ENCODE measurements at places on chromosomes 5 and 9. TPM values are rescaled to one million over a fixed set of nuclear protein-coding genes. Genes with fewer than 3 reads are reported as not detected.

- DNase-seq, result no peak
- H3K27me3 ChIP-seq, result no peaks in the 10 kb centered on the region
- H3K27ac ChIP-seq, result no peak overlapping the region
- H3K4me1 ChIP-seq, result no peaks in the 10 kb centered on the region
- H3K4me3 ChIP-seq, result no peak overlapping the region
- no peaks in the 10 kb centered on the region for H3K36me3 ChIP-seq
Measured at GRCh38 chr9:128409978-128410377, 10.7 kb upstream of the CERCAM start.

- no peak overlapping the region for H3K4me3 ChIP-seq
- DNase-seq, result no peak
- no peak overlapping the region for H3K27ac ChIP-seq
- no peaks in the 10 kb centered on the region for H3K27me3 ChIP-seq
- H3K36me3 ChIP-seq, result peaks cover 17% of the 10 kb centered on the region
Measured at GRCh38 chr5:32740651-32741050, 29.5 kb downstream of the NPR3 start.

GRCh38 chr5:67149951-67150523 lies 46.6 kb downstream of the CD180 start:
- peaks cover 32% of the 10 kb centered on the region for H3K36me3 ChIP-seq
- H3K4me1 ChIP-seq, result no peaks in the 10 kb centered on the region
- no peaks in the 10 kb centered on the region for H3K27me3 ChIP-seq
- no peak for DNase-seq
- no peak overlapping the region for H3K4me3 ChIP-seq

DNA sequence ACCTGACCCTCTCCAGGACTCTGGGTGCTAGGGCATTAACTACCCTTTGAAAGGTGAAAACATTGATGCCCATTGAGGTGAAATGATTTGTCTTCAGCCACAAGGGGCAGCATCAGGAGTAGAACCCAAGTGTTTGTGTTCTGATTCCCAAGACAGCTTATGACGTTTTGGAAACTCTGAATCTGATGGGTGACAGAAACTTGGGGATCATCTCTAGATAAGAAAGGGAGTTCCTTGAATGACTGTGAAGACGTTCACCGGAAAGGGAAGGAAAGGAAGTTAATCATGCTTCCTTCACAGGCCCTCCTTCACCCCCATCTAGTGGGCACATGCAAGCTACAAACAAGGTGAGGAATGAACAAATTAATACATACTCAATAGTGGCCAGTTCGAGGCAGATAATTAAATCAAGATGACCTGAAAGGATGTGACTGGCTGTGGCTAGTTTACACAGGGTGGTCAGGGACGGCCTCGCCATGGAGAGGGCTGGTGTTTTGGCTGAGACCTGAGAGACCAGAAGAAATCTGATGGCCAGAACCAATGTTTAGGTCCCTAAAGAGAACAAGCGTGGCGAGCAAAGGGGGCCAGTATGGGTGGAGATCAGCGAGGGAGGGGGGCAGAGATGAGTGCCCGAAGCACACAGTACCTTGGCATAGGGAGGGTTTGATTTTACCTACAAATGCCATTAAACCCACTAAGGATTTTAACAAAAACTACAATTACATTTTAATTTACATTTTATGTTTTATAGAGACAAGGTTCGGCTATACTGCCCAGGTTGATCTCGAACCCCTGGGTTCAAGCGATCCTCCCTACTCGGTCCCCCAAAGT lies 937 bp upstream of the SLC26A2 start:
- peaks cover 16% of the 10 kb centered on the region for H3K4me1 ChIP-seq
- no peaks in the 10 kb centered on the region for H3K36me3 ChIP-seq
- H3K27ac ChIP-seq, result peak overlapping the region; percentile 80

DNA sequence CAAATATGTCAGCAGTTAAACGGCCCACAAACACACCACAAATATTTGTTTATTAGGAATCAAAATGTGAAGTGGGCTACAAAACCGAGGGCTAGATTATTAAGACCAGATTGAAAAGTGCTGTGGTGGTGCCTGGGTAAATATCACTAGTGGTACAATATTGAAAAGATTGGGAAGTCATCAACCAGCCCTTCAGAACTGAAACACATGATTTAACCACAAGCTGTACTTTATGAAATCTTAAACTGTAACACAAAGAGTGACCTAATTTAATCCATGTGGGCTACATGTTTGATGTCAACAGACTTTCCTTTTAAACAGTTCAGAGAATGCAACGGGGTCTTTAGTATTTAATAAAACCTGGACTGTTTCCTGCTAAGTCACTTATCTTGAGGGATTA lies 182.3 kb downstream of the SPATA31D1 start:
- no peaks in the 10 kb centered on the region for H3K27me3 ChIP-seq
- DNase-seq, result no peak
- no peak overlapping the region for H3K4me3 ChIP-seq
- no peak overlapping the region for H3K27ac ChIP-seq
- H3K4me1 ChIP-seq, result no peaks in the 10 kb centered on the region

GRCh38 chr5:51242456-51242855 lies 140.8 kb upstream of the ISL1 start:
- H3K36me3 ChIP-seq, result no peaks in the 10 kb centered on the region
- no peak overlapping the region for H3K4me3 ChIP-seq
- no peaks in the 10 kb centered on the region for H3K4me1 ChIP-seq

DNA sequence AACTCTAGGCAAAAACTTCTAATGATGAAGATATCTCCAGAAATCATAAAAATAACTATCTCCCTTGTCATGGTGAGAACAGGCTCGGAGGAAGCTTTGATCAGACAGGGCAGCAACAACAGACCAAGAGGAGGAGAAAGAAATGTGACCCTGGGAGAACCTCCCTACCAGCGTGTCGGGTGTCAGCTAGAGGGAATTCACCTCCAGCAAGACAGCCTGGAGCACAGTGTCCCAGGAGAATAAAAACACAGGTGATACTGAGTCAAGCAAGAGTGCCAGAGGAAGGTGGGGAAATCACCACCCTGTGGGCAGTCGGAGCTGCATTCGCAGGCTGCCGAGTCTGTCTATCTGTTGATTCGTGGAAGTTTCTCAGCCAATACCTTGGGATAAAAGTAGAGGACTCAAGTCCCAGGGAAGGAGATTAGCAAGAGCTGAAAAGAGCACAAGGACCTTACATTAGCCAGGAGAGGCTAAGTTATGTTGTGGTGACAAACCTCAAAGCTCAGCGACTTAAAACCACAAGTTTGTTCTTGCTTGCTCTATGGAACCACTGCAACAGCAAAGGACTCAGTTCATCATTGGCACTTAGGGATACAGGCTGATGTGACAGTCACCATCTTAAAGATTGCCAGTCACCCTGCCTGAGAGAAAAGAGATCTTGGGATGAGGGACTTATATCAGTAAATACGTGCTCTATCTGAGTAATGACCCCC lies 598.3 kb downstream of the CCDC171 start:
- H3K27ac ChIP-seq, result no peak overlapping the region
- H3K36me3 ChIP-seq, result no peaks in the 10 kb centered on the region
- peaks cover 4% of the 10 kb centered on the region for H3K4me1 ChIP-seq
- H3K4me3 ChIP-seq, result no peak overlapping the region
- no peak for DNase-seq

DNA sequence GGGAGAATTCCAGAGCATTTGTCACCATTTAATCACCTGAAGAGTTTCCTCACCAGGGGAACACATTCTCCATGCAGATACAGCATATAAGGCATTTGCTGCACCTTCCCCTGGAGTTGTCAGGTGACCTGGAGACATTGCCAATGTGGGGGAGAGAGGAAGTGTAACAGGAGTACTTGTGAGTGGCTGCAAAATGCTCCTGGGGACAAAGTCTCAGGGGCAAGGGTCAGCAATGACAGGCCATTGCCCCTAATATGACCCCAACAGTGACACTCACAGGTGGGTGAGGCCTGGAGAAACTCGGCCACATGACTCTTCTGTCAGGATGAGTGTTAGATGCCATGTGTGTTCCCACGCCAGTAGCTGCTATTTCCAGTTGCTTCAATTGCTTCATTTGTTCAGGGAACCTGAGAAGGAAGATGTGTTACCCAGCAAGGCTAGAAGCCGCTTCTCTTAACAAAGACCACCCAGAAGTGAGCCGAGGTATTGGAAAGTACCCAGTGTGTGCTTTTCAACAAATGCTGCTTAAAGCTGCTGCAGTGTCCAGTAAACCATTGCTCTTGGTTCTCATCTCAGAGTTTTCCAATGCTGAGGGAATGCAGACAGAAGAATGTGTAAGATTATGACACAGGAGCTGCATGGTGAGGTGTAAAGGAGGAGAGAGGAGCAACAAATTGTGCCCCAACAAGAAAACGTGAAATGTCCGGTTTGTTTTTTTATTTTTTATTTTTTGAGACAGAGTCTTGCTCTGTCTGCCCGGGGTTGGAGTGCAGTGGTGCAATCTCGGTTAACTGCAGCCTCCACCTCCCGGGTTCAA lies 128.2 kb upstream of the SLC44A1 start:
- no peak overlapping the region for H3K27ac ChIP-seq
- no peaks in the 10 kb centered on the region for H3K27me3 ChIP-seq
- H3K4me1 ChIP-seq, result no peaks in the 10 kb centered on the region
- no peak overlapping the region for H3K4me3 ChIP-seq
- no peak for DNase-seq

DNA sequence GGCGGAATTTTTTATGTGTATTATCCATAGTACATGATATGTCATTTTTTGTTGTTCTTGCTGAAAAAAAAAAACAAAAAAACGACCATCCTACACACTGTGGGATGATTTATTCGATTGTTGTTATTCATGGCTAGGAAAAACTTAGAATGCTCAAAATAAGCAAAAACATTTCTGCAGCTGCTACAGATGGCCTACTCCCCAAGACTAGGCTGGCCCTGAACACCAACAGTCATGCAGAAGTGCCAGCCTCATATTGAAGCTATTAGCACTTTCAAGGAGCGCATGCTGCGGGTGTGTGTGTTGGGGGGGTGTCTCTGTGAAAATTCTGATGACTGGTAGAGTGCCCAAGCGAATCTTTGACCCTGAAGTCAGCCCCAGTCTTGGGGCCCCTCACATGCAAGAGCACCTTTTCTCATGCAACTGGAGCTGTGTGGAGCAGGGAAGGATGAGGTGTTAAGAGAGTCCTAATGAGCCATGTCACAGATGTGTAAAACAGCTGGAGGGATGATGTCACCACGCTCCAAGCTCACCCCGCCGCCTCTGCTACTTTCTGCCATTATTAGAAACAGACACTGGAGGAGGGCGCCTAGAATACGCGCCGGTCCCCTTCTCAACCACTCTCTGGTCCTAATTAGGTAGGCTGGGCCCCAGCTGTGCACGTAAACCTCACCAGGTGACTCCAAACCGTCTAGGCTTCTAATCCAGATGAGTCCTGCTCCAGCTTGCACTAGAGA lies 61.0 kb upstream of the SMIM23 start:
- no peak overlapping the region for H3K27ac ChIP-seq
- no peaks in the 10 kb centered on the region for H3K36me3 ChIP-seq
- no peak overlapping the region for H3K4me3 ChIP-seq
- H3K27me3 ChIP-seq, result no peaks in the 10 kb centered on the region

DNA sequence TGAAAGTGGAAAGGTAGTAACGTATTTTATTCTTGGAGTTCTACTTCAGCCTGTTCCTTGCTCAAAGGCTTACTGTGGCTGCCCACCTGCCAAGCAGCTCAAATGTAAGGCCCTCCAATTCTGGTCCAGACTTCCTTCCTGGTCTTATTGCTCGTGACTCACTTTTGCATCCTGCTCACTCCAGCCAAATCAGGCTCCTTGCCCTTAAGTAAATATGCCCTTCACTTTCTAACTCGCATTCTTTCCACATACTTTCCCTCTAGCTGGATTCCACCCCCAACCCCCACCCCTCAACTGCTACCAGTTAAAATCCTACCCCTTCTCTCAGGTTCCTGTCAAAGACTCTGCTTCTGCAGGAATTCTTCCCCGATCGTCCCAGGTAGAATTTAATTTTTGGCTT lies 96.6 kb downstream of the GALNT10 start:
- H3K4me3 ChIP-seq, result peak overlapping the region; percentile 5
- peak; percentile 13 for DNase-seq

- DNase-seq, result no peak
- H3K27me3 ChIP-seq, result no peaks in the 10 kb centered on the region
- no peak overlapping the region for H3K27ac ChIP-seq
- H3K4me1 ChIP-seq, result no peaks in the 10 kb centered on the region
Measured at GRCh38 chr5:156621719-156622118, 228.4 kb upstream of the PPP1R2B start.

DNA sequence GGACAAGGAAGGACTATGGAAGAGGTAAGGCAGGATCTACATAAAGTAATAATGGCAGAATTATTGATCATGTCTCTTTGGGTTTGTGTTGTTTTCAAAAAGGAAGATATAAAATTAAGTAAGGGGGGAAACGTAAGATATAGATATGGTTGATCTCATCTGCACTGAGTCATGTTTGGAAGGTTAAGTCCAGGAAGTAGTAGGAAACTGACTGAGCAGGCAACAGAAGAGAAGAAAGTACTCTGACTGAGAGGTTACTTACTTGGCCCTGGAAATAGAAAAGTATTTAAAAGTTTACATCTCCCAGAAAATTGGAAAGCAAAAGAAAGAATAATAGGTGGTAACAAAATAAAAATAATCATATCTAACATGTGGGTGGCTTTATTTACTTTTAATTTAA lies 405.3 kb upstream of the RGMB start:
- no peaks in the 10 kb centered on the region for H3K4me1 ChIP-seq
- DNase-seq, result no peak
- H3K27ac ChIP-seq, result no peak overlapping the region
- H3K36me3 ChIP-seq, result no peaks in the 10 kb centered on the region

- no peaks in the 10 kb centered on the region for H3K27me3 ChIP-seq
- H3K27ac ChIP-seq, result no peak overlapping the region
- H3K4me3 ChIP-seq, result no peak overlapping the region
- no peak for DNase-seq
- H3K36me3 ChIP-seq, result no peaks in the 10 kb centered on the region
- no peaks in the 10 kb centered on the region for H3K4me1 ChIP-seq
Measured at GRCh38 chr5:41968153-41968723, 43.2 kb downstream of the FBXO4 start.

- no peaks in the 10 kb centered on the region for H3K27me3 ChIP-seq
- H3K27ac ChIP-seq, result peak overlapping the region; percentile 5
- H3K4me3 ChIP-seq, result peak overlapping the region; percentile 96
Measured at GRCh38 chr5:139196296-139196956, 1.7 kb downstream of the SIL1 start.

- no peak overlapping the region for H3K27ac ChIP-seq
- H3K4me1 ChIP-seq, result peaks cover 11% of the 10 kb centered on the region
- no peaks in the 10 kb centered on the region for H3K36me3 ChIP-seq
- no peak for DNase-seq
- H3K4me3 ChIP-seq, result peak overlapping the region; percentile 80
Measured at GRCh38 chr9:97413462-97413861, 1.6 kb downstream of the TDRD7 start.

- H3K36me3 ChIP-seq, result no peaks in the 10 kb centered on the region
- no peak for DNase-seq
- H3K27me3 ChIP-seq, result peaks cover 4% of the 10 kb centered on the region
- no peaks in the 10 kb centered on the region for H3K4me1 ChIP-seq
Measured at GRCh38 chr5:1401536-1402138, 43.6 kb downstream of the SLC6A3 start.

GRCh38 chr9:2664174-2665065 lies 42.8 kb downstream of the VLDLR start:
- H3K27ac ChIP-seq, result no peak overlapping the region
- DNase-seq, result no peak
- no peaks in the 10 kb centered on the region for H3K4me1 ChIP-seq
- no peaks in the 10 kb centered on the region for H3K27me3 ChIP-seq

Gene SYK
- 18.1 TPM for total RNA-seq

Gene KIF12
- not detected for total RNA-seq

Gene C1QTNF3
- 4.3 TPM for total RNA-seq

Gene TUSC1
- 42.1 TPM for total RNA-seq

Gene ROPN1L
- not detected for total RNA-seq

Gene ARHGEF39
- 0.54 TPM for total RNA-seq

Data from thoracic aorta (tissue), 2 donors.